ENCODE measurements at places on chromosomes 13 and 19.

DNA sequence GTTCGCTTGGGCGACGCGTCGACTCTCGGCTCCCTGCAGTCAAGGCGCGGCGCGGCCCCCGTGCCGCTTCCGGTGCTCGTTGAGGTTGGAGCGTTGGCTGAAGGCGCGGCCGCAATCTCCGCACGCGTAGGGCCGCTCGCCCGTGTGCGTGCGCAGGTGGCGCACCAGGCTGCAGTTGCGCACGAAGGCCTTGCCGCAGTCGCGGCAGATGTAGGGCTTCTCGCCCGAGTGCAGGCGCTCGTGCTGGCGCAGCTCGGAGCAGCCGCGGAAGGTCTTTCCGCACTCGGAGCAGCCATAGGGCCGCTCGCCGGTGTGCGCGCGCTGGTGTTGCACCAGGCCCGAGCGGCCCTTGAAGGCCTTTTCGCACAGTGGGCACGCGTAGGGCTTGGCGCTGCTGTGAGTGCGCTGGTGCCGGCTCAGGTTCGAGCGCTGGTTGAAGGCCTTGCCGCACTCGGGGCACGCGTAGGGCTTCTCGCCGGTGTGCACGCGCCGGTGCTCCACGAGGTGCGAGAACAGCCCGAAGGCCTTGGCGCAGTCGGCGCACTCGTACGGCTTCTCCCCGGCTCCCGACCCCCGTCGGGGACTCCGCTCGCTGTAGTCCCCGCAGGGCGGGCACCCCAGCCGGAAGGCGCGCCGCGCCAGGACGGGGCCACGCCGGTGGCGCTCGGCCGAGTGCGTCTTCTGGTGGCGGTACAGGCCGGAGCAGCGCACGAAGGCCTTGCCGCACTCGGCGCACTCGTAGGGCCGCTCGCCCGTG, 5.3 kb upstream of the ZNF497 start:
- DNase-seq, result no peak

DNA sequence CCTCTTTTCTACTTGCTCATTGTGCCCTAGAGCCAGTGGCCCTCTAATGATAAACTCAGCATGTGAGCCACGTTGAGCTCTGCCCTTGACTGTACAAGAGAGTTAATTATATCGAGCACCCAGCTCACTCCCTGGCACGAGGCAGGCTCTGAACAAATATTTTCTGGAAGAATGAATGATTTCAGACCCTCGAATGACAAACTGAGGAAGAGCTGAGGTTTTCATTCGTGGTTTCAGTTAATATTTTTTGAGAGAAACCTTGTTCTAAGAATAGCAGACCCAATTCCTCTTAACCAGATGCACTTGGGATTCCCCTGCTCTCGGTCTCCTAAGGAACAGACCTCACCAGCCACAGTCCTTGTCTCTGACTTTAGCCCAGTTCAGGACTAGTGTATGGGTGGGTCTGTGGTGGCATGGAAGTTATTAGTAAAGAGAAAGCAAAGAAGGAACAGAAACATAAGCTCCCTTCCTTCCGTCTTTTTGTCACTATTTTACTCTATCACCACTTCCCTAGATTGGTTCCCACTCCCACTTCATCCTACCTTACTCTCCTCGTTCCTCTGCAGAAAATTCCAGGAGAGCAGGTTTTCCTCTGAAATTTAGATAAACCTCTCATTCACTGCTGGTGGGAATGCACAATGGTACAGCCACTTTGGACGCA, 22.1 kb upstream of the WDFY2 start:
- no peak for DNase-seq

DNA sequence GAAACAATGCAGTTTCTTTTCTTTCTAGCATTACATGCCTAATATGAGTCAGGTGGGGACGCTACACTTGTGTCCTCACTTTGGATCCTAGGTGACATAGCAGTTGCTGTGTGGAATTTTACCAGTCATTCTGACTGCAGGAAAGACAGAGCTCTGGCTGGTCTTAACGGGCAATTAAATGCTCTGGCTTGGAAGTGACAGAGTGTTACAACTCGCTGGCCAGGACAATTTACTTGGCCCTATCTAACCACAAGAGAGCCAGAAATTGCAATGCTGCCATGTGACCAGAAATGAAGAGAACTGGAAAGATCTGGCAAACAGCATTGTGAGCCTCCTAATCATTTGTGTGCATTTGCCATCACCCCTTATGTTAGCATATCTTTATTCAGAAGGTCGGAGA, 351.1 kb downstream of the DCT start:
- no peak for DNase-seq

DNA sequence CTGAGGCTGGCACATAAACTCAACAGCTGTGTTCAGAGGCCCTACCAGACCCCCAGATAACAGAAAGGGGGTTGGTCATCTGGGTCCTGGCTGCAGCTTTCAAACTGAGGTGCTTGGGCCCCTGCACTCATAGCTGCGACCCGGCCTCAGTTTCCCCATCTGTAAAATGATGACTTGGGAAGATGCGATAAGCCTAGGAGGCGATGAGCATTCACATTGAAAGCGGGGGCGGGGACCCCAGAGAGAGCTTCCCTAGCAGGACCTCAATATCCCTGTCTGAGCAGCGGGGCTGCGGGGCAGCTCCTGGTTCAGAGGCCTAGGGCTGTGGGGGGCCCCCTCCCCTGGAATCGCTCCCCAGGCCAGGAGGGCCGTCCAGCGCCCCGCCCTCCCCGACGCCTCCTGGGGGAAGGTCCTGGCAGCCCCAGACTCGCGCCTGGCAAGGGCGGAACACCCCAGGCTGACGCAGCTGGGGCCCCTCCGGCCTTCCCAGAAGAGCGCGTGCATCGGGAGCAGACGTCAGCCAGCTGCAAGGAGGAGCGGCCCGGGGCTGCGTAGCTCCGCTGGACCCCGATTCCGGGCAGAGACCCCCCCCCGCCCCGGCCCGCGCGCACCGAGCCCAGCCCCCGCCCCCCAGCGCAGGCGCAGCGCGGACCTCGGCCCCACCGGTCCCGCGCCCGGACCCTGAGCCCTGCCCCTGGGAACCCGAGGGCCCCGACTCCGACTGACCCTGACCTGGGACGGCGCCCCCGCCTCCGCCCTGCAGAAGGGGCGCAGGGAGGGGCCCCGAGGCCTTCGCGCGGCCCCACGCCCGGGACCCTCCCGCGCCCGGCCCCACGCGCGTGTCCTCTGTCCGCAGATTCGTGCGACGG, 3.5 kb downstream of the FSTL3 start:
- no peak for DNase-seq

DNA sequence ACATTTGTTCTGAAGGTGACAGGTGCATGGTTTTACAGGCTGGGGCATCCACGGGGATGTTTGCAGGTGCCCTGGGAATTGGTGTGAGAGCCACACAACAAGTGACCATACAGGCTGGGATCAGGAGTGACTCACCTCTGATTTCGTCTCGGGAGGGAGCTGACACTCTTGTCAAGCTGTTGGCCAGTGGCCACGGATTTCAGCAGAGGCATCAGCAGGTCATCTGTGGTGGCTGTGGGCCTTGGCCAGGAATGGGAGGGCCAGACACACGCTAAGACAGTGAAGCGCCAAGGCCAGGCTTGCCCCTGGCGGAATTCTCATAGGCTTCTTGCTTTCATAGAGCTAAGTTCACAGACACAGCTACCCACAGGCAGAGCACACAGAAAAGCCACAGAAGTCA, 108.6 kb downstream of the HSPH1 start:
- DNase-seq, result no peak

DNA sequence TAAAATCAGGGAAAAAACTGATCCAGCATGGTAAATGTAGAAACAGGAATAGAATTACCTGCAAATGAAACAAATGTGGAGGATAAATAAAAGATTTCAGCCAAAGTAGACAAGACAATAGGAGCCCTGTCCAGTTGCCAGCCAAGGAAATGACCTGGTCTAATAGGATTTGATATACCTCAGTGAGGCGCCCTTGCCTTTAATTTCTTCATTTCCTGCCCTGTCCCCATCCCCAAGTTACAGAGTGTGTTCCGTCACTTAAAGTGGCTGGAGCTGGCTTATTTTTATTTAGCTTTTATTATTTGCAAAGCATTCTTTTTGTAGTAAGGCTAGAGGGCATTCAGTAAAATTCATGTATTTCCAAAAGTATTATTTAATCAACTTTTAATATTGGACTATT, 1022.0 kb downstream of the EFNB2 start:
- DNase-seq, result no peak

- no peak for DNase-seq
Observed at GRCh38 chr13:73231471-73231870, 172.7 kb downstream of the KLF5 start.

DNA sequence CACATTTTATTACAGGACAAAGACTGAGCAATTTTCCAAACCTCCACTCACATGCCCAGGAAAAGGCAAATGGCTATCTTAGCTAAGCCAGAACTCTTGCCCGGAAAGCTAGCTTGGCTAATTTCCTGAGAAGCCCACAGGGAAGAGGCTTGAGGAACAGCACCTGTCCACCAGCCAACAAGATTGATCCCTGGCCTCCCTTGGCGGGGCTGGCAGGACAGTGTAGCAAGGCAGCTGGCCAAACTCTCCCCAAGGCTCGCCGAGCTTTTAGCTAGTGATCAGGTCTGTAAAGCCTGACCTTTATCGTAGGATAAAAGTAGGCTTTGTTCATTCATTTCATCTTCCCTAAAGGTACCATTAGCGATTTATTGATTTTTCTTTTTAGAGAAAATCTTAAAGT, 101.4 kb downstream of the UQCRFS1 start:
- no peak for DNase-seq

- no peak for DNase-seq
Observed at GRCh38 chr19:10113964-10114650, 2.6 kb downstream of the P2RY11 start.

DNA sequence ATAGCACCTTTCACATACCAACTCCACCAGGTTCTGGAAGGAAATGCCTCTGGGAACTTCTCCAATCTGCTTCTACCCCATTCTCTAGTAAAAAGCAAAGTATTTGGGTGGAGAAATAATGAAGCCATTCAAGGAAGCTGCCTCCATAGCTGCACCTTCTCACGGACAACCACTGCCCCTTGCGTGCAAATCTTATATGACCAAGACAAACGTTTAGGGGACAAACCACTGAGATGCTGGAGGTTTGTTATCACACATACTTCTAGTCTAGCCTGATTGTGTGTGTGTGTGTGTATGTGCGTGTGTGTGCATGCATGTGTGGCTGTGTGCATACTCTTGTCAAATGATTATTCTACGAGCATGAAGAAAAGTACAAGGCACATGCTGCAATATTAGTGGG, 6.5 kb upstream of the METTL21C start:
- DNase-seq, result no peak

- peak; percentile 23 for DNase-seq
Observed at GRCh38 chr19:48190288-48190884, 19.9 kb downstream of the ZSWIM9 start.

DNA sequence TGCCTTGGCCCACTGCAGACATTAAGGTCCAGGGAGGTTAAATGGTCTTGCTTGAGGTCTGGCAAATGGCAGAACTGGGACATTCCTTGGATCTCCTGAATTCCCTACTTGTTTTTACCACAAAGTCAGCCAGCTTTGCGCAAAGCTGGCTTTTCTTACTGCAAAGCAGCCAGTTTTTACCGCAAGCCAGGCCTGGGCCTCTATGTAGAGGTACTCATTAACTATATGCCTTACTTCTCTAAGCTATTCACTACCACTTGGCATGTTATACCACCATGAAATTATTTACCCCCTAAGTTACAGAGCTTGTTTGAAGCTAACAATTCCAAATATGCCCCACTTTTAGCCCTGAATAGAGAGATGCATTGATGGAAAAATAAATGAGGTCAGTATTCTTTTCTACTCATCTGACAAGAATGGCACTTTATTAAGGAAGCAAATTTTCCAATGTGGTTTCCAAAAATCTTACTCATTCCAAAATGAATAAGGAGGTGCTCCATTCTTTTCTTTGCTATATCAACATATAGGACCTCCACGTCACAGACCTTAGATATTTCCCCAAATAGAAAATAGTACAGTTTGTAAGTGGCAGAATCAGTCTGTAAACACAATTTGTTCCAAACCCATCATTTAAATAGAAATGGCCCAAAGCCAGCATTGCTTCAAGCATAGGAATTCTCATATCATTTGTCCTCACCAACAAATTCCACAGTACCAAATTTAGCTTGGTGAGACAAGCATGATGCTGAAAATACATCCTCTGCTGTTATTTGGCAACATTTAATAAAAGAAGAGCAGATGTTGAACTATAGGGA, 143.9 kb upstream of the TSC22D1 start:
- no peak for DNase-seq

GRCh38 chr13:98220271-98220791, 43.3 kb upstream of the RNF113B start:
- no peak for DNase-seq

- DNase-seq, result no peak
Observed at GRCh38 chr13:36764536-36764935, 54.5 kb upstream of the RFXAP start.

- DNase-seq, result peak; percentile 22
Observed at GRCh38 chr19:15091918-15092753, 10.1 kb downstream of the OR1I1 start.

GRCh38 chr13:112730157-112730671, 40.4 kb downstream of the ATP11A start:
- no peak for DNase-seq

Measured in activated CD4-positive, CD25-positive, alpha-beta regulatory T cell treated with anti-CD3 and anti-CD28 coated beads, Interleukin-2, amount 50 U/mL, for 16 hours (primary cell).